ENCODE measurements at places on chromosomes 6 and 20. TPM values are rescaled to one million over a fixed set of nuclear protein-coding genes. Genes with fewer than 3 reads are reported as not detected.

MYLK4 gene
- 0.40 TPM for total RNA-seq

EEF1E1 gene
- total RNA-seq: 20.2 TPM

KIAA1755 gene
- not detected for total RNA-seq

CST2 gene
- not detected for total RNA-seq

IPCEF1 gene
- total RNA-seq: not detected

FIG4 gene
- total RNA-seq: 15.6 TPM

CLPSL1 gene
- total RNA-seq: not detected

FRK gene
- 1.3 TPM for total RNA-seq

CTCFL gene
- total RNA-seq: not detected

MYBL2 gene
- 1.8 TPM for total RNA-seq

OOEP gene
- 0.17 TPM for total RNA-seq

PEX3 gene
- 24.7 TPM for total RNA-seq

IFNGR1 gene
- total RNA-seq: 54.7 TPM

WFDC5 gene
- total RNA-seq: 0.33 TPM

HLA-G gene
- 0.33 TPM for total RNA-seq

LY6G6D gene
- not detected for total RNA-seq

CCHCR1 gene
- total RNA-seq: 24.0 TPM

ACTL10 gene
- total RNA-seq: 2.7 TPM

TRIM15 gene
- total RNA-seq: not detected

SOBP gene
- total RNA-seq: 0.33 TPM

HLA-DPA1 gene
- 0.33 TPM for total RNA-seq

ME1 gene
- 36.3 TPM for total RNA-seq

SMIM26 gene
- total RNA-seq: 58.5 TPM

TREM1 gene
- total RNA-seq: 1.2 TPM

EGFL8 gene
- 0.50 TPM for total RNA-seq

PTCRA gene
- total RNA-seq: not detected

RNF217 gene
- 103 TPM for total RNA-seq

MATN4 gene
- 0.24 TPM for total RNA-seq

SLC22A2 gene
- not detected for total RNA-seq

MAK gene
- under 0.01 TPM for total RNA-seq

CTAGE9 gene
- total RNA-seq: not detected

KHDC1 gene
- total RNA-seq: 0.71 TPM

NOTCH4 gene
- total RNA-seq: 0.45 TPM

SLC16A10 gene
- not detected for total RNA-seq

TFAP2C gene
- 12.8 TPM for total RNA-seq

TULP1 gene
- not detected for total RNA-seq

LINC00237 gene
- total RNA-seq: not detected

FANCE gene
- total RNA-seq: 12.8 TPM

WFDC8 gene
- total RNA-seq: not detected

CLPSL2 gene
- total RNA-seq: not detected

Data from mammary epithelial cell (primary cell).